T-helper 2 cell (primary cell): ENCODE measurements at places on chromosomes 3 and 15.

DNA sequence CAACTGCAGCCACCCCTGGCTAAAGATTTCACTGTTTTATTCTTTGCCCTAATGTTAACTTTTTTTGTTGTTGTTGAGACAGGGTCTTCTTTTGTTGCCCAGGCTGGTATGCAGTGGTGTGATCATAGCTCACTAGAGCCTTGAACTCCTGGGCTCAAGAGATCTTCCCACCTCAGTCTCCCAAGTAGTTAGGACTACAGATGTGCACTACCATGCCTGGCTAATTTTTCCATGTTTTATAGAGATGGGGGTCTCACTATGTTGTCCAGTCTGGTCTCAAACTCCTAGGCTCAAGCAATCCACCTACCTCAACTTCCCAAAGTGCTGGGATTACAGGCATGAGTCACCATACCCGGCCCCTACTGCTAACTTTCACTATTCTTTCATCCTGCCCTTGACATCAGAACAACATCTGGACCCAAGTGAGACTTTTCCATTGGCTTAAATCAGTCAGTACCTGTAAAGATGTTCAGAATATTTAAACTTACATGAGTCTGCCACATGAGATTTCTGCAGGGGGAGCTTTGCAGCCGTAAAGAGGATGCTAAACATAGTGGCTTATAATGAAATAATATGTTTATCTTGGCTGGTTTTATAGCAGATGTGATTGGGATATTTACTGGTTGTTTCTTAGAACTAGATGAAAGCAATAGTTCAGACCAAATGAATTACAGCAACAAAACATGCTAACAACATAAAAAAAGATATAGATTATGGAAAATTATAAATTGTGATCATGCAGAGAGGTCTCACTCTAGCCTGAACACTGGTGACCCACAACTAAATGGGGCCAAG is 73.6 kb downstream of the HMG20A start:
- DNase-seq, result no peak

- no peak for DNase-seq
These were observed 7.0 kb downstream of the ADIPOQ start for GRCh38 chr3:186849374-186849975.

DNA sequence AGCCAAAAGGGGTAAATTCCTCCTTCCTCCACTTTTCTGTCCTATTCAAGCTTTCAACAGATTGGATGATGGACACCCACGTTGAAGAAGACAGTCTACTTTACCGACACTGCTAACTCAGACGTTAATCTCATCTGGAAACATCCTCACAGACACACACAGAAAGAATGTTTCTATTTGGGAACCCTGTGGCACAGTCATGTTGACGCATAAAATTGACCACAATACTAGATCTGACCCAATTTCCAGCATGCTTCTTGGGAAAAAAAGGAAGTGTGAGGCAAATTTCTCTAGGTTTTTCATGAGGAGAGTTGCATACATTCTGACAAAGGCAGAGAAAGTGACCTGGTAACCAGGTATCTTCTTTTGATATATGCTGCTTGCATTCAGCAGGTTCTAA is 594.1 kb downstream of the FGF12 start:
- DNase-seq, result no peak

DNA sequence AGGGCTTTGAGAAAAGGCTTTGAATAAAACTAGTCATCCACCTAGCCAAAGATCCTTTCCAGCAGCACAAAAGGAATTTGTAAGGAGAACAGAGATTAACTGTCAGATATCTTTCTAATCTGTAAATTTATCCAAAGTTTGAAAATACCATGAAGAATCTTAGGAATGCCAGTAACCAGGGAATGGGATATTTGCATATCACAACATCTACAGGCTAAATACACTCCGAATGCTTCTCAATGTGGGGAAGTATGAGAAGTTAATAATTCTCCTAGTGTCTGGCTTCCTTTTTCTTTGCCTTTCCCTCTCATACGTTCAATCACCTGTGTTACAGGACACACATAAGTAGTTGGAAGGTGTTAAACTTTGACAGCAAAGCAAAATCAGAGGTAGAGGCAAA is 7.8 kb downstream of the ANAPC13 start:
- DNase-seq, result no peak

DNA sequence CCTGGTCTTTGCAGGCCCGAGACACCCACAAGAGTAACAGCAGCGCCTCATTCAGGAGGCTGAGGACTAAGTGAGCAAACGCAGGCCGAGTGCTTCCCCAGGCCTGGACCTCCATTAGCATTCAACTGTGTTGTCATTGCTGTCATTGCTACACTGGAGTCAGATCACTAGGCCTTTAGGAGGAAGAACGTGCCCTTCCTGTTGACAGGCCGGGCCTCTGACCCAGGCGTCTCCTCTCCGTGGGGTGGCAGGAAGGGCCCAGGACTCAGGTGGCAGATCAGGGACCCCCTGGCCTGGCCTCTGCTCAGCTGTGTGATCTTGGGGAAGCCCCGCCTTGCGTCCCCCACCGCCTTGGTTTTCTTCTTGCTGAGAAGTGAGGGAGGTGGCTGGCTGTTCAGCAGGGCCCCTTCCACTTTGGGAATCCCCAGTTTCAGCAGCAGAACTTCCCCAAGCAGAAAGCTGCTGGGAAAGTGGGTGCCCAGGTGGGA is 19.1 kb downstream of the ZDHHC19 start:
- DNase-seq, result peak; percentile 52

GRCh38 chr15:63492541-63493077 is 11.8 kb upstream of the USP3 start:
- no peak for DNase-seq

DNA sequence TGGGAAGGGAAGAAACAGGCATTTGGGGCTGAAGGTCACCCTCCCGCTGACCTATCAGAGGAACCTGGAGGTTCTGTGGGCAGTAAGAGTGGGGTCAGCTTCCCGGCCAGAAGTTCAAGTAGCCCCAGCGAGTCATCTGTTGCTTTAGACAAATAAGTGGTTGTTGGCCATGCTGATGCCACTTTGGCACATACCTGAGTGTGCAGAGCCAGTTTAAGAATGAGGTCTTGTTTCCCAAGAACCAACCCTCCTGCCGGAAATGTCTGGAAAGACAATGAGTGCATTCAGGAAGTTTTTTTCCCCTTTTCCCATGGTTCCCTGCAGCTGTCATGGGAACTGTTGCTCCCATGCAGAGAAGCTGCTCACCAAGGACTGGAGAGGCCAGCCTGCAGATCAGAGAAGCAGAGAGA is 166.7 kb downstream of the ZNF621 start:
- DNase-seq, result no peak

GRCh38 chr15:67372986-67373675 is 118.5 kb downstream of the IQCH start:
- no peak for DNase-seq

- DNase-seq, result peak; percentile 30
These were observed 439.1 kb downstream of the SHQ1 start for GRCh38 chr3:72408983-72409779.

DNA sequence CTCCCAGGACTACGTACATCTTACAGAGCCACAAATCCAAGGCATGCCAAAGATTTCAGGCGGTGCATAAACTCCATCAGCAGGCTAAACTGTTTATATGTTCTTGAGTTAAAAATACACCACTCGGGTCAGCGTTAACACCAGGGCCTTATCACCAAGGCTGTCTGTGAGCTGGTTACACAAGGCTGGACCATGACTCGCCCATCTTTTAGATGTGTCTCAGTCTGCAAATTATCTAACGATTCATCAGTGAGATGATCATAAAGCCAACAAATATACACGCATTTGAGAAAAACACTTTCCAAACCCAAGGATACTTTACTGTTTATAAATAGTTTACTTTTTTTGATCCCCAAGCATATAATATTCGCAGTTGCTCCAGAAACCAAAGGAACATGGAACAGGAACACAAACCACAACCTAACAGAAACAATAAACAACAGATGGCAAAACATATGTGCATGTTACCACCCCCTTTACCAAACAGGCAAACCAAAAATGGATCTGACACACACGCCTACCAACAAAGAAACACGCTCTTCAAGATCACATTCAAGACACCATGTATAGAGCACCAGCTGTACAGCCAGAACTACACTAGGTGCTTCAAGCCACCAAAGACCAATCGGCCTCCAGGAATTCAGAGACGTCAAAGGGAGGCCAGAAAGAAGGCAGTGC is 15.4 kb downstream of the LRIG1 start:
- no peak for DNase-seq

DNA sequence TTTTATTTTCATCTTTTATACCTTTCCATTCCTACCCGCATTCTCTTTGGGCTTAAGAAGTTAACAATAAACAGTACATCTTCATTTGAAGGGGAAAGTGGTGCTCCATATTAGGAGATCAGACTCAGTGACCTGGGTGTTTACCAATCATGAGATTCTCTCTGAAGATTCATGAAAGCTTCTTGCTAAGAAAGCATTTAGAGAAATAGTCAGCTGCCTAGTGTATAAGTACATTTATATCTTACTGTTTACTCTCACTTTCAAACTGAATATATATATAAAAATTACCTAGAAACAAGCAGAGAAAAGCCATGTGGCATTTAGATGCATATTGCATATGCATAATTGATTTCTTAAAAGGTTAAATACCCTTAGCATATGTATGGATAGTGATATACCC is 100.5 kb downstream of the KCNH8 start:
- no peak for DNase-seq

DNA sequence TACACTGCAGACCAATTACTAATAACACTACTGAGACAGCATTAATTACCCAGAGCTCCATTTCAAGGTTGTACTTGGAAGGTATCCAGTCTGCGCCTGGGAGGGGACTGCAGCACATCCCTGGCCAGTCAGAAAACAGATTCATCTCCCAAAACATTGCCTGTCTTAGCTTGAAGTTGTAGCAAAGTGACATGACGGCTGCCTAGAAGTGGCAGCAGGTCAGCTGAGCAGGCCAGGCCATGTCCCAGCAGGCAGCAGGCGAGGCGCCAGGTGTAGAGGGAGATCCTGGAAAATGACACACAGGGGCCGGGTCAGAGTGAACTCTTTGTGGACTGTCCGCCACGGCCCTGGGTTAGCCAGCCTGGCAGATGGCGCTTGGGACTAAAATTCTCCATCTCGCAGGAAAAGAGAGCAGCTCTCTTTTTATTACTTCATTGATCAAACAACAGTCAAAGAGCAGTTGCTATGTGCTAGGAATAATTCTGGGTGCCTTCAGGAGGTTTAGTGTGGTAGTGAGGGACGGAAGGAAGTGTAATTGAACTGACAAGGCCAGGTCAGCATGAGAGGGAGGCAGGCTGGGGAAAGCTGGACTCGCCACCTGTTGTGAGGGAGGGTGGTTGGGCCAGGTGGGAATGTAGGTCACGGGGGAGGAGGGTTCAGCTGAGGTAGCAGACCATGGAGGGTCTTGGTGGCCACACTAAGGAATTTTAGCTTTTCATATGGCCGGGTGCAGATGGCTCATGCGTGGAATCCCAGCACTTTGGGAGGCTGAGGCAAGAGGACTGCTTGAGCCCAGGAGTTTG is 1.3 kb upstream of the MAP6D1 start:
- no peak for DNase-seq

GRCh38 chr15:72737723-72738122 is 45.8 kb downstream of the ADPGK start:
- no peak for DNase-seq

DNA sequence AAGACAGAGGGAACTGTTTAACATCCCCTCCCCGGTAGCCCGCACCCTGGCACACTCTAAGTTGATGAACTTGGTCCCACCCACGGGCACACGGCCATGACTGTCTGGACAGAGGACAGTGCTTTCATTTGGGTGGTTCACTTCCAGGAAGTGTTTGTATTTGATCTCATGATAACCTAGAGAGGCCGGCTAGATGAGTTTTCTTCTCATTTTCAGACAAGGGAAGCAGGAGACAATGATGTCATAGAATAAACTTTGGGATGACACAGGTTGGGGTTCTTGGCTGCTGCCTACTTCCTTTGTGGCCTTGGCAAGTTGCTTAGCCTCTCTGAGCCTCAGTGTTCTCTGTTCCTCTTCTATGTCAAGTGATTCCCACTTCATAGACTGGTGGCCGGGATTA is 16.1 kb upstream of the LYSMD4 start:
- DNase-seq, result no peak

DNA sequence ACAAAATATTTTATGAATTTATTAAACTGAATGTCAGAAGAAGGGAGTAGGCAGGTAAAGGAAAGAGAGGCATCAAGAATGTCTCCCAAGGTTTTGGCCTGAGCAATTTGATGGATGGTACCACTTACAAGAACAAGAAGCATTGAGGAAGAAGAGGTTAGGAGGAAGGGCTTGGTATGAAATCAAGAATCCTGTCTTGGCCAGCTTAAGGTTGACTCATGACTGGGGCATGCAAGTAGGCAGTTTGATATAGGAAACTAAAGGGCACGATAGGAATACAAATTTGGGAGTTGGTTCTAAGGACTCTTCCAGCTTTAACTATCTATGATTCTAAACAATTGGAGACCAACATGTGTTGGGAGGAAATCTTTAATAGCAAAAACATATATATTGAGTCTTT is 79.1 kb downstream of the NTRK3 start:
- DNase-seq, result no peak

GRCh38 chr3:129526121-129526900 is 2.1 kb upstream of the RHO start:
- DNase-seq, result no peak

DNA sequence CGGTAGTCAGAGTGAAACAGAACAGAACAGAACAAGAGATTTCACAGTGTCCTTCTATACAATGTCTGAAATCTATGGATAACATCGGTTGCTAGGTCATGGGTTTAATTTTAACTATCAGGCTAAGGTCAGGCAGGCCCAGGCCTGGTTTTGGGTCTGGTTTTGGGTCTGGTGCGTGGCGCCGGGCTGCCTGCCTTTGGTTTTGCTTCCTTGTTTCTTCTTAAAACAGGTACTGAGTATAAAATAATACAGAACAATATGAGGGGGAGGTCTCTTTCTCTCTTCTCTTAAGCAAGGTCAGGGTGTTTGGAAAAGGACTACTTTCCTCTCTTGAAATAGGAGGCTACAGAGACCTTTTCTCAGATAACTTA is 1.4 kb downstream of the AEN start:
- no peak for DNase-seq

GRCh38 chr15:83144771-83145170 is 37.3 kb downstream of the TM6SF1 start:
- DNase-seq, result no peak

GRCh38 chr3:18900994-18901393 is 247.3 kb upstream of the KCNH8 start:
- DNase-seq, result no peak

DNA sequence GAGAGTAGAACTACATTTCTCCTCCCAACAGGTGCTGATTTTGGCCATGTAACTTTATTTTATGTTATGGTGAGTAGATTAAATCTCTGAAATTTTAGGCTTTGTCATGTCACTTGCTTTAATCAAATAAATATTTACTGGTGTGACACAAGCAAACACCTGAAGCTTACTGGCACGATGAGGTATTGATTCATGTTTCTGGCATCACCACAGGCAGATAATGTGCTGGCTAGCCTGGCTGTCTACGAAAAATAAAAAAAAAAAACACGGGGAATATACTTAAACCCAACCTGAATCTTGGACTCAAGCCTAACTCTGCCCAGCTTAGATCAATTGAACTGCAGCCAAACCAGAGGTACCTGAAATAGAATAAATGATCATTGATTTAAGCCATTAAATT is 65.6 kb upstream of the CADM2 start:
- no peak for DNase-seq
